ENCODE measurements at places on chromosomes 11 and 22.

DNA sequence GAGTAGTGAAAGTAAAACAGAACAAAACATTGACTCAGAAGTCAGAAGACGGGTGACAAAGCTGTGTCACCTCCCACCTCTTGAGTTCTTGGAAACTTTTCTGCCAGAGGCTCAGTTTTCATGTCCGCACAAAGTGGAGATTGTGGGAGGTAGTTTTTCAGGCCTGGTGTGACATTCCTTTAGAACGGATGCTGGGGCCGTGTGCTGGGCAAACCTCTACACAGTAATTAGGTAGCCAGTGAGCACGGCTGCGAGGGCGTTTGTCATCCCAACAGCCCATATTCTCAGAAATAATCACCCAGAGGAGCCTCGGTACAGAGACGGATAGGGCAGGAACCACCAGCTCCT lies 1054.4 kb downstream of the TBC1D22A start:
- DNase-seq = no peak

- DNase-seq = no peak
These were observed 28.9 kb downstream of the PLEKHA7 start for GRCh38 chr11:16985297-16985696.

DNA sequence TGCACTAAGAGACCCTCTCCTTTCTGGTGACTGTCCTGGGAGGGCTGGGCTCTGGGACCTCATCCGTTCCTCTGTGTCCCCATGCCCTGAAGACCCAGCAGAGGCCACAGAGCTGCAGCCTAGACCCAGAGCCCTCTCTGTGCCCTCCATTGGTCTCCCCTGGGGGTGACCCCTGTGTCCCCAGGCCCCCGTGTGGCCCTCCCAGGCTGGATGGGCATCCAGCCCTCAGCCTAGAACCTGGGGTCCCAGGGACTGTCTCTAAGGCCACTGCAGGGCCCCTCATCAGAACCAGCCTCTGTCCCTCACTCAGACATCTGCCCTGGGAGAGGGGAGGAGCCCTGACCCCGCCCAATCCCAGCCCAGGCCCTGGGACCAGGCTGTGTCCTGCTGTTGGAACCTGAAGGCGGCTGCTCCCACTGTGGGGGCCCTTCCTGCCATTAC lies 5.7 kb downstream of the IGLL1 start:
- no peak for DNase-seq

- DNase-seq = no peak
These were observed 354 bp downstream of the POLR2L start for GRCh38 chr11:841981-842369.

DNA sequence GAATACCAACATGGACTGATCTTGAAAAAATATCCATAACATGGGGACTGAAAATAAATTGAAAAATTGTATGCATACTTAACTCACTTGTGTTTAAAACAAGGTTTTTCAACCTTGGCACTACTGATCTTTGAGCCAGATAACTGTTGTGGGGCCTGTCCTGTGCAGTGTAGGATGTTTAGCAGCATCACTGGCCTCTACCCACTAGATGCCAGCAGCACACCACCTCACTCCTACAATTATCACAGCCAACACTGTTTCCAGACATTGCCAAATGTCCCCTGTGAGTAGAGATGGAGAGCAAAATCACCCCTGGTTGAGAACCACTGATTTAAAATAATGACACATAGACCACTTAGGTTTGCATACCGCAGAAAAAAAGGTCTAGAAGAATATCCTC lies 45.0 kb upstream of the SLC1A2 start:
- no peak for DNase-seq

DNA sequence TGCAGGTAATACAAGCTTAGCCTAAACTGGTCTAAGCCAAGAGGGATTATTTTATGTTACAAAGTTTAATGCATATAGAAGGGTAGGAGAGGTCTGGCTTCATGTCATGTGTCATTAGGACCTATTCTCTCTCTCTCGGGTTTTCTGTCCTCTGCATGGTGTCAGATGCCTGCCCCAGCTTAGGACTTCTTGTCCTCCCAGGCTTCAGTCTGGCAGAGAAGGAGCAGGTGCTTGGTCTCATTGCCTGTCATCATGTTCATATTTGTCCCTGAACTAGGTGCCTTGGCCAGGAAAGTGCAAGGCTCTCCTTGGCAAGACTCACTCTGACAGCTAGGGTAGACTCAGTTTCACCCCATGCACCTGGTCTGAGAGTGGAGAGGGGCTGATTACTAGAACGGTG lies 126.3 kb downstream of the ADAMTS15 start:
- DNase-seq = no peak

GRCh38 chr11:5092821-5093585 lies 23.6 kb downstream of the OR52E1 start:
- no peak for DNase-seq

- DNase-seq = no peak
These were observed 101.1 kb downstream of the ATXN10 start for GRCh38 chr22:45772743-45773142.

GRCh38 chr11:34595391-34595790 lies 25.5 kb upstream of the EHF start:
- no peak for DNase-seq

DNA sequence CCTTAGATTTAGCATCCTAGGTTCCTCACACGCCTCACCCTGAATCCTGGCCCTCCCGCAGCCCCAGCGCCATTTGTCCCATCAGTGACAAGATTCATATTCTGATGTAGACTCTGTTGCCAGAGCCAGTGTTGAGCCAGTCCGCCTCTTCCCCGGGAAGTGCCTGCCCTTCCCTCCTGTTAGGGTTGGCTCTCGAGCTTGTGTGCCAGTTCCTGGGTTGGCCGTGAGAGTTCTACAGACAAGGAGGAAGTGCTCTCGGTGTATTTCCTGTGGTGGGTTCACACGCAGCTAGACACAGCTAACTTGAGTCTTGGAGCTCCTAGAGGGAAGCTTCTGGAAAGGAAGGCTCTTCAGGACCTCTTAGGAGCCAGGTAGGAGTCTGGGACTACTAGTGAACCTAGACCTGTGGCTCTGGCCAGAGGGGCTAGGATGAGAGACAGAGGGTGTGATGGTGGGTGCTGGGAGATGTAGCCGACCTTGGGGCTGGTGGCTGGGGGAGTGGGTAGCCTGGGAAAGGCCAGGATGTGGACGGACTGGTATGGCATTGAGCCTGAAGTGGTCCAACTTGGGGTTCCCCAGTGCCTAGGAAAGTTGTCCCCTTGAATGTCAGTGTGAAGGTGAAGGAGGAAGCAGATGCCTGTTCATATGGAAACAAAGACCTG lies at the start of gene IL18BP:
TSS of gene IL18BP (plus strand) at position 261 of the 662 bp plus-strand sequence. CDS start 1,076 bp downstream, outside the sequence.
- DNase-seq = no peak

- DNase-seq = peak; percentile 61
These were observed at the start of gene FRMD8 for GRCh38 chr11:65386307-65387140. FRMD8 (plus strand) TSS chr11:65386637; CDS start chr11:65387037, 400 bp downstream.

DNA sequence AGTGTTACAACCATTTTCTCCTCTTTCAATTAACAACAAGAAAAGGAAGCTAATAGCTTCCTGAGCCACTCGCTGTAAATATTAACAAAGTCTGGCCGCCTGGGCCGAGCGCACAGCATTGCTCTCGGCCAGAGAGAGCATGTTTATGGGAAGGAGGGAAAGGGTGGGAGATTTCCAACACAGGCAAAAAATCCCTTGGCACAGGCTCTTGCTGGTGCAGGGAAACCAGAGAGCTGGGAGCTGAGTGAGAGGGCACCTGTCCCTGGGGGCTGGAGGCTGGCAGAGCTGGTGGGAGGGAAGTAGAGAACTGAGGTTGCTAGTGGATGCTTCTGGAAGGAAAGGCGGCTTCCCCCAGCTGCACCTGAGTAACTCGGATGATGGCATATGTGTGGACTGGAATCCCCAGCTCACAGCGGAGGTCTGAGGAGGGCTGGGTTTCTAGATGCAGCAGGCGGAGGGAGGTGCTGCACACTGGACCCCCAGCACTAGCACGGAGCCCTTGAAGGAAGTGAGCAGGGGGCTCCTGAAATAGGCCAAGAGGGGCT lies 59.6 kb downstream of the FLRT1 start:
- no peak for DNase-seq

DNA sequence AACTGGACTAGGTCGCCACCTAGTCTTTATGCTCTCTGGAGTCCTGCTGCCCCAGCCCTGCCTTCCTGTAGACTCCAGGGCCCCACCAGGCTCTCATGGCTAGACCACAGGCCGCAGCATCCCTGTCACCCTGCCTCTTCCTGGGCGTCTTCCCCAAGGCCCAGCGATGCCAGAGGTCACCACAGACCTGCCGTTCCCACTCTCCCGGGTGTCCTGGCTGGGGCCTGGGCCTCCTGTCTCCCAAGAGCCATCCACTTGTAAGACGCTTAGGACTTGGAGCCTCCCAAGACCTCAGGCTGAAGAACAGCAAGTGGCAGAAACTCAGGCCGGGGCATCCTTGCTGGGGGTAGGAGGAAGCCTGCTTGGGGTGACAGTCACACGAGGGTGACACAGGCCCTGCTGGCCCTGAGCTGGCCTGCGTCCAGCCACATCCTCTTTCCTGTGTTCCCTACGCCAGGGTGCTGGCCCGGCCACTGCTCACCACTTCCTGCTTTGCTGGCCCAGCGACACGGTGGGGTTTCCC lies 2.0 kb upstream of the TCIRG1 start:
- DNase-seq = no peak

GRCh38 chr11:66328302-66329144 lies 7.7 kb downstream of the RIN1 start:
- DNase-seq = no peak

DNA sequence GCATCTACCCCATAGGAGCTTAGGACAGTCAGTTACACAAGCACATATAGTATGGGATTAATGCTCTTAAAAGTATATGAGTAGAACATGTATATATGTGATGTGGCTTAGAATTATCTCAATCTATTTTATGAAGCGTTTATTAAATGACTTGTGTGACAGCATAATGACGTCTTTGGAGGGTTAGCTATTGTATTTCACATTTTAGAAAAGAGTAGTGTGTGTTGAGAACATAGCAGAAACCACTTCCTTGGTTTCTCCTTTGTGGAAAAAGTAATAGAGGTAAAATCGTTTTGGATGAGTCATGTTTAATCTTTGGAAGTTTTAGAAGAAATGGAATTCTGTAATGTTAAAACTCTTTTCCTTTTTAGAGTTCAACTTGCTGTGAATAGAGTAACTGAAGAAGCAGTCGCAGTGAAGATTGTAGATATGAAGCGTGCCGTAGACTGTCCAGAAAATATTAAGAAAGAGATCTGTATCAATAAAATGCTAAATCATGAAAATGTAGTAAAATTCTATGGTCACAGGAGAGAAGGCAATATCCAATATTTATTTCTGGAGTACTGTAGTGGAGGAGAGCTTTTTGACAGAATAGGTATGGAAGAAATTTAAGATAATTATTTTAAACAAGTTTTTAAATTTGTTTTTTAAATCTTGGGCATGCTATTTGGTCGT lies 2.4 kb downstream of the CHEK1 start:
- DNase-seq = no peak

- no peak for DNase-seq
These were observed 70.2 kb upstream of the CREB3L1 start for GRCh38 chr11:46207270-46207669.

DNA sequence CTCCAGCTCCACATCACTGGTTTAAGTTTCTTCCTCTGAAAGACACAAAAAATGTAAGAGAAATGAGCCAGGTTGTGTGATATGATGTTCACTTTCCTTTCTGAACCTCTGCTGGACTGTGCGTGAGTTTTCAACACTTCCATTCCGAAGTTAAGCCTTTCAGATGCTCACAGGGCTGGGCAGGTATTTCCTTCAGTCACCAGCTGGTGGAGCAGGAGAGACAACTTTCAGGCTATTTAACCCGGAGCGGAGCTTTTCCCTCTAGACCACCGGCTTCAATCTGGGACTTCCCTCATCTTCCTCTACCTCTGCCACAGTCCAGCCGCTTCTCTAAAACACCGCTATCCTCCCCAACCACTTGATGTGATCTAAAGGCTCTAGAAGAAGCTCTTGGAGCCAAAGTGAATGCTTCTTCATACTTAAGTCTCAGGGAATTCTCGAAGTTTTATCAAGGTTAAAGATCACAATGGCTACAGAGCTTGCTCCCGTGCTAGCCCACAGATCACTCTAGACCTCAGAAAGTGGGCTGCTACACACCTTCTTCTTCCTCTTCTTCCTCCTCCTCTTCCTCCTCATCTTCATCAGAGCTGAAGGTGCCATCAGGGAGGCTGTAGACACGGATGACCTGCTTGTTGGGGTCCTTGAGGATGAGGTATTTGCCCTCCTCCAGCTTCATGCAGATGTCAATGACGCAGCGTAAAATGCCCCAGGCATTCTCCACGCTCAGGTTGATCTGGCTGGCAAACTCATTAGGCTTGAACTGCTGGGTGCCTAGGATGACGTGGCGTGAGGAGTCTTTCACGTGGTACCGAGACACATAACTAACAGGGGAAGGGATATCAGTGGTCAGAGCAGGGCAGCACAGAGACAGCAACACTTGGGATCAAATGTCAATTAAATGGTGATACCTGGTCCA lies 4.4 kb upstream of the FOXRED2 start:
- no peak for DNase-seq

DNA sequence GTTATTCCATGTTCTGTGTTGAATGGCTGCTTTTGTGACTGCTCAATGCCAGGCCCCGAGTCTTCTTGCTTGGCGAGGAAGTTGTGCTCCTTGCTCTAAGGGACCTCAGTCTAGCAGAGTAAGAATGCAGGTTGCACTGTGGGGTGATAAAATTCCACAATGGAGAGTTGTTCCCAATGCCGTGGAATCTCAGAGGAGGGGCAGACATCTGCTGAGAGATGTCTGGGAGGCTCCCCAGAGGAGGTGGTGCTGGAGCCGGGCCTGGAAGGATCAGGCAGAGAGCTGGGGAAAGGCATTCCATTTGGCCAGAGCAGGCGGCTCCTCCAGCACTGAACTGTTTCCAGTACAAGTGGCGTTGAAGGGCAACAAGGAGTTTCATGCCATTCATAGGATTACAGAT lies 55.2 kb downstream of the ST3GAL4 start:
- no peak for DNase-seq

GRCh38 chr22:47027766-47028165 lies 265.3 kb downstream of the TBC1D22A start:
- DNase-seq = no peak

DNA sequence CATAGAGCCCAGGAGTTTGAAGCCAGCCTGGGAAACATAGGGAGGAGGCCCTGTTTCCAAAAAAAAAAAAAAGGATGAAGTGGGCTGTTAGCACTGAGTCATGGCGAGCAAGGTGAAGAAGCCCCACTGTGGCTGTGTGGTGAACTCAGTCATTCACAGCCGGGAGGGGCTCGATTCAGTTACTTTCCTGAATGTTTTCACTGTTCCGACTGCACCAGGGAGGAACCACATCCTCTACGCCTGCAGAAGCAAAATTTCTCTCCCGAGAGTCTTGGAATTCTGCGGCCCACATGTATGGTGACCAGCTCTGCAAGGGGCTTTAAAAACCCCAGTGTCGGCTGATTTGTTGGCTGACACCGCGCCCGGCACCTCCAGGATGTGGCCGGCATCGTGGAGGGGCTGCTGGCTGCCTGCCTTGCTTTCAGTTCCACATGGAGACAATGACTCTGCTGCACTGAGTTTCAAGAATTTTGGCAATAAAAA lies 27.8 kb upstream of the GRAMD4 start:
- DNase-seq = no peak

DNA sequence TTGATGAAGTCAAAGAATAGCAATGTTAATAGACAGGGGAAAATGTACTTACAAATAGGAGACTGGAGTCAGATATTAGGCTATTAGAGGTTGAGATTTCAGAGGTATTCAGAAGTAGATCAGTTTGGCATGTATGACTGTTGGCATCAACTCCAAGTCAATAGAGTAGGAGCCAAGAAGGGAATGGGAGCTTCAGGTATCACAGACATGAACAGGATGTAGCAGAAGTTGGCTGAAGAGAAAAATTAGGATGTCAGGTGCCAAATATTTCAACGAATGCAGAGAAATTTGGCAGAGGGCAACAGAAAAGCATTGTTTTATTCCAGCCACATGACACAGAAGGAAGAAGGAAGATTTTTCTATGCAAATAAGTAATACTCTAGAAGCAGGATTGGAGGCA lies 69.7 kb downstream of the GLYATL1 start:
- DNase-seq = no peak

- no peak for DNase-seq
These were observed 7.8 kb downstream of the SEPTIN3 start for GRCh38 chr22:41976961-41977566.

All from esophagus squamous epithelium (tissue), 5 donors.